ENCODE measurements at places on chromosomes 13 and 19.

DNA sequence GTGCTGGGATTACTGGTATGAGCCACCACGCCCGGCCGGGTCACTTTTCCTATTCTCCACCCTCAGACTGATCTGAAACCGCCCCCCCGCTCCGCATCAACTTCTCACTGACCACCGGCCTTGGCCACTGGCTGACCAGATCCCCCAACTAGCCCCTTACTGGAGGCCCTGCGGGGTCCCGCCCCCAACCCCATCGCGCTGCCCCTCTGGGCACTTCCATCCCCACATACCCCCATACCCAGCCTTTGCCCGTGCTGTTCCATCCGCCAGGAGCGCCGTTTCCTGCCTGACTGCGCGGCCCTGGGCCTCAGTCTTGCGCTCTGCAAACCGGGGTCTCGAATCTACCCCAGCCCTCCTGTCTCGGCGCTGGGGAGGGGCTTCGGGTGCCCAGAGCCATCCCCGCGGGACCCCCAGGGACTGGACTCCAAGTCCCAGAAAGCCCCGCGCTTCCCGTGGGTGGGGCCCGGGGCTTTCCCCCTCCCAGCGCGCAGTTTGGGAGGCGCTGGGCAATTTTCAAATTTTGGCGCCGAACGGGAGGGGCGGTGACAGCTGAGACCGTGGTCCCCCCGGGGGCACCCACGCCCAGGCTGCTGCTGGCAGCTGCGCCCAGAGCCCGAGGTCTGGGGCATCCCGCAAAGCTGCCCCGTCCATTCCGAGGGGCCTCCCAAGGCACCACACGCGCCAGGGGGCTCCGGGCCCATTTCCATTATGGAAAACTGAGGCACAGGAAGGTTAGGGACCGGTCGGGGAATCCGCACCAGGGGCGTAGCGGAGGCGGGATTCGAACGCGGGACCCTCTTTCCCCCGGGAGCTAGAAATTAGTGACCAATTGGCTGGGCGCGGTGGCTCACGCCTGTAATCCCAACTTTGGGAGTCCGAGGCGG is 5.2 kb upstream of the LMNB2 start:
- peak; percentile 33 for DNase-seq

GRCh38 chr13:113904411-113904810 is 40.5 kb upstream of the GAS6 start:
- DNase-seq, result no peak

- no peak for DNase-seq
Measured at GRCh38 chr13:31699650-31700049, 39.7 kb upstream of the RXFP2 start.

GRCh38 chr19:39430675-39431593 is 4.8 kb downstream of the RPS16 start:
- no peak for DNase-seq

GRCh38 chr13:38674208-38674607 is 12.7 kb upstream of the FREM2 start:
- DNase-seq, result no peak

DNA sequence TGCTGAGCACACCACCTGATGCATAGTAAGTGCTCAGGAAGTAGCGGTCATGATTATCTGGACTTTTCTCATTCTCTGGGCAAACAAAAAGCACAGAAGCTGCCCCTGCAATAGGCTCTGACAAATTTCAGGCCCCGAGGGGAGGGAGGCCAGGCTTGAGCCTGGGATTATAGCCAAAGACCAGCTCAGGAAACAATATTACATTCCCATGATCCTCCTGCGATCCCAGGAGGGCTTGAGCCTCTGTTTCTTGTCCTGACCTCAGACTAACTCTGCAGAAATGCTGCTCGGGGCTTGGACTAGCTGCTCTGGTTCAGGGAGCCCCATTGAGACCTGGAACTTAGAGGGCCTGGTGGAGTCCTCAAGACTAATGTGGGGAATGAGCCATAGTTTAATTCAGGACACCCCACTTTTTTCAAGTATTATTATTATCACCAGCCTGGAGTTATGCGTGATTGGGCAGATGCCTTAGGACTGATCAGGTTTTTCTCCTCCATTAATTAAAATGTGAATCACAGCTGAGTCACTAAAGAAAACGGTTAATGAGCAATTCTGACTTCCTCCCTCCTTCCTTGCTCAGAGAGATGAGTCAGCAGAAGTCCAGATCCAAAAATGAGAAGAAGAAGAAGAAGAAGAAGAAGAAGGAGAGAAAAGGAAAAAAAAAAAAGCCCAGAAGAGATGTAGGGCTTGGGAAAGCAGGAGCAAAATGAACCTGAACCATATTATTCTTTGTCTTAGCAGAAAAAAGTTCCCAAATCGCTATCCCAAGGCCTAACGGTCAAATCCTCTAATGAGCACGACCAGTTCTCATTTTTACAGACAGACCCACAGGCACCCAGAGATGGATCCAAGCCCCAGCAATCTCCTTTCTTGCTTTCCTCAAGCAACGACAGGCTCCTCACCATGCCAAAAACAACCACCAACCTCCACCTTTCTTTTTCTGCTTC is 107.2 kb downstream of the CACNA1A start:
- DNase-seq, result no peak

DNA sequence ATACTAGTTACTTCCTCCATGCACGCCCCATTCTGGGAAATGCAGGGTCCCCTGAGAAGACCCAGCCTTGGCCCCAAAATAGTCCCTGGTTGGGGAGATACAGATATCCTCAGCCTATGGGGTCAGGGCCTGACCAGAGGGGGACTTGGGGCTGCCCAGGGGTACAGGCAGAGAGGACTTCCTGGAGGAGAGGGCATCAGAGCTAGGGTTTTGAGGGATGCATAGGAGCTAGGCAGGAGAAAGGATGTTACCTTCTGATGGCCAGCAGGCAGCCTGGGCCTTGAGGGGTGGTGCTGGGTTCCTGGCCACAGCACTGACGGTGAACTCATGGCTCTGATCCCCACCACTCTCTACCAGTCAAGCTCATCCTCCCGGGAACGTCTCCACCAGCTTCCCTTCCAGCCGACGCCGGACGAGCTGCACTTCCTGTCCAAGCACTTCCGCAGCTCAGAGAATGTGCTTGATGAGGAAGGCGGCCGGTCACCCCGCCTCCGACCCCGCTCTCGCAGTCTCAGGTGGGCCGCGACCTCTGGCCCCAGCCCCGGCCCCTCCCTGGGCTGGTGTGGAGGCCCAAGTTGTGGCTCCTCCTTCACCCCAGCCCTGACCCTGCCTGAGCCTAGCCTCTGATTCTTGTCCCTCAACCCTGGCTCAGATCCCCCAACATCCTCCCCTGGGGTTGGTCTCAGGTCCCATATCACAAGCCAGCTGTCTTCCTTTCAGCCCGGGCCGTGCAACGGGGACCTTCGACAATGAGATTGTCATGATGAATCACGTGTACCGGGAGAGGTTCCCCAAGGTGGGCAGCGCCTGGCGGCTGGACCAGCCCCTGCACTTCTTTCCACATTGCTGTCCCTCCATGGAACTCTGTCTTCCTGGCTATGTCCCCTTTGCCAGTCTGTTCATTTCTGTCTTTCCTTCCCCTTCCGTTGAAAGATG is 25.6 kb downstream of the MAST3 start:
- DNase-seq, result no peak

DNA sequence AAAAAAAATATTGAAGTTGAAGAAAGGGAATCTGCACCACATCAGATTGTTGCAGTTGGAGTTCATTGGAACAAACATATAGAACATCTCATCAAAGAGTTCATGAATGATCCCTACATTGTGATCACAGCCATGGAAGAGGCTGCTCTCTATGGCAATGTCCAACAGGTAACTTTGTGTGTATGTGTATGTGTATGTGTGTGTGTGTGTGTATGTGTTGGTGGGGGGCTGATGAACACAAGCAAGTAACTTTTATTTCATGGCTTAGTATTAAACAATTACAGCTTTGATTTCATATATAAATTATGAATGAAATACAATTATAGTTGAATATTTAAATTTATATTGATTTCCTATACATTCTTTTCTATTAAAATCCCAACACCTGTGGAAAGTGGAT is 69.4 kb downstream of the SLC7A9 start:
- no peak for DNase-seq

DNA sequence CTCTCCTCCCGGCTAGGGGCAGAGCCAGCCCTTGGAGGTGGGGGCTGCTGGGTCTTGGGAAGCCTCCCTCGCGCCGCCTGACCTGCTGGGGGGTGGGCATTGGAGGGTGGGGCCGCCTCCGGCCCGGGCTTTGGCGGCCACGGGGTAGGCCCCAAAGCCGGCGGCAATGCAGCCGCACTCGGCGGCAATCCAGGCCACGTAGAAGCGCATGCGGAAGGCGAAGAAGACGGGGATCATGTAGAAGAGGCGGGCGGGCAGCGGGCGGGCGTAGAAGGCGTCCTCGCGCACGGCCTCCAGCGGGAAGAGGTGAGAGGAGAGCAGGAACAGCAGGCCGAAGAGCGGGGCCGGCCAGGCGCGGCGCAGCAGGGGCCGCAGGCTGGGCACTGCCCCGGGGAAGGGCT is 7.7 kb upstream of the TMC4 start:
- no peak for DNase-seq

GRCh38 chr19:10646456-10647159 is 7.5 kb upstream of the ILF3 start:
- no peak for DNase-seq

GRCh38 chr13:110413016-110413675 is 106.1 kb downstream of the COL4A2 start:
- DNase-seq, result no peak

GRCh38 chr13:98506728-98507230 is 70.1 kb downstream of the STK24 start:
- DNase-seq, result no peak

DNA sequence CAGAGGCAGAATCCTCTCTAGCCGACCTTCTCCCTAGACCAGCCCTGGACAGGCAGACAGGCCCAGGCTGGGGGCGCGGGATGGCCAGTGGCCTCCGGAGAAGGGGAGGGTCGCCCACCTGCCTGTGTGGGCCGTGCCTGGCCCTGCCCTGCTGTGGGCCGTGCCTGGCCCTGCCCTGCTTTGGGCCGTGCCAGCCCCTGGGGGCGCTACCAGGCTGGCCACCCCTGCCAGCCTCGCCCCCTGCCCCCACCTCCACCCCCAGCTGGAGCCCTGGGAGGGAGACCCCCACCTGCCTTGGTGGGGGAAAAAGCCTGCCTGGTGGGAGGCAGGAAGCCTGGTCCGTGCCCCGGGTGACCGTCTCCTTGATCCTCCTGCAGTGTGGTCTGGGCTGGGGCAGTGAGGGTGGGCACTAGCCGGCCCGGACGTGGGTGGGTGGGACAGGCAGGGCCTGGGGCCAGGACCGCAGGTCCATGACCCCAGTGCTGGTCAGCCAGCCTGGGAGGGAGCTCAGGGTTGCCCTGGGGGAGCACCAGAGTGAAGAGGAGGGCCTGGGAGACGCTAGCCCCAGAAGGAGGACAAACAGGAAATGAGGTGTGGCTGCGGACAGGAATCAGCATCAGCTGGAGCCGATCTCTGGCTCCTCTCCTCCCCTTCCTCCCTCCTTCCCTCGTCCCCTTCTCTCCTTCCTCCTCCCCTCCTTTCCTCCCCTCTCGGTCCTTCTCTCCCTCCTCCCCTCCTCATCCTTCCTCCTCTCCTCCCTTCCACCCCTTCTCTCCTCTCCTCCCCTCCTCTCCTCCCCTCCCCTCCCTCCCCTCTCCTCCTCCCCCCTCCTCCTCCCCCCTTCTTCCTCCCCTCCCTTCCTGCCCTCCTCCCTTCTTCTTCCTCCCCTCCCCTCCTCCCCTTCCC is 5.1 kb upstream of the MKNK2 start:
- peak; percentile 67 for DNase-seq

DNA sequence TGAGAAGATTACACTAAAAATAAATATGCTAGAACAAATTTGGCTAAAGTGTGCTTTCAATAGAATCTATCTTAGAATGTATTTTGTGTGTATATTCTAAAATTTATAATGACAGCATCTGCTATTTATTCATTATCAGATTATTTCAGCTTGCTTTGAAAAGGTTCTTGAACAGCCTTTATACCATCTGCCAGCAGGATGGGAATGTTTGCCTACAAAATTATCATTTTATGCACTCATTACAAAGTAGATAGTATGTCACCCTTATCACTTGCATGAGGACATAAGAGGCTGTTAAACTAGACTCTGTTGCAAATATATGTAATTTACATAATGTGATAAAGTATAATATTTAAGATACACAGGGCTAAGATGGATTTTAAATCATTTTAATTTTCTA is 1286.9 kb upstream of the PCDH20 start:
- DNase-seq, result no peak

- DNase-seq, result no peak
Measured at GRCh38 chr19:10011974-10012373, 1.3 kb upstream of the RDH8 start.

DNA sequence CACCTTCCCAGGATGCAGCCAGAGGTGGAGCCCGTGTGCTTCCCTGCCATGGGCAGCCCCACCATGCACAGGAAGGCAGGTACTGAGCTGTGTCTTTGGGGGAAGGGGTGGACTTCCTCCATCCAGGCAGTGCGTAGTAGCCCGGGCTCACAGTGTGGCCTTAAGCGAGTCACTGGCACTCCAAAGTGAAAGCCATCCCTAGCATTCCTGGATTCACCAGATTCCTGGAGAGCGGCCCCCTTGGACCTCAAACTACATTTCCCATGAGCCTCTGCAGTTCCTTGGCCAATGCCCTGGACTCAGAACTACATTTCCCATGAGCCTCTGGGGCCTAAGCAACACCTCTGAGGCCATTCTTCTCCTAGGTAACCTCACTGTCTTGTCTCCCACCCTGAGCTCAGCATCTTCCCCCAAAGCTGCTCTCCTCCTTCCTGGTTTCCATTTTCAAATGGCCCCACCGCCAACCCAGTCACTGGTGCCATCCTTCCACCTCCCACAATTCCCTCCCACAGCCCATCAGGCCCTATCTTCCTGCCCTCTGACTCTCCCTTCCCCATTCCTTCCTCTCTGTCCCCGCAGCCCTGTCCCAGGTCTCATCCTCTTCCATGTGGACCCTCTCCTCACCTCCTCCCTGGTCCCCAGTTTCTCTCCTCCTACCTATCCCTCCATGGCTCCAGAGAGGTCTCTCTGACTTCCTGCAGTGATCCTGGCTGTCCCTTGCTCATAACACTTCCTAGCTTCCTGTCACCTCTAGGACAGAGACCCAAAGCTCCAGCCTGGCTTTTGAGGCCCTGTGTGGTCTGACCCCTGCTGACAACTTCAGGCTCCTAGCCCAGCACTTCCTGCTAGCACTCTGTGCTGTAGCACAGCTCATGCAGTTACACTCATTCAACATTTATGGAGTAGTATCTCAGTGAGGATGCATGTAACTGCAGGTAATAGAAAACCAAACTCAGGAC is at the start of gene C19orf81:
TSS of gene C19orf81 (plus strand) at position 13 of the 959 bp plus-strand sequence. CDS start at position 13, 0 bp downstream.
- DNase-seq, result no peak

- DNase-seq, result no peak
Measured at GRCh38 chr13:39335721-39336120, 267.3 kb downstream of the LHFPL6 start.

GRCh38 chr19:53537521-53538377 is at the start of gene ZNF331:
TSS of gene ZNF331 (plus strand) at chr19:53538145. CDS start at chr19:53569377, 31,232 bp downstream.
- DNase-seq, result peak; percentile 93

DNA sequence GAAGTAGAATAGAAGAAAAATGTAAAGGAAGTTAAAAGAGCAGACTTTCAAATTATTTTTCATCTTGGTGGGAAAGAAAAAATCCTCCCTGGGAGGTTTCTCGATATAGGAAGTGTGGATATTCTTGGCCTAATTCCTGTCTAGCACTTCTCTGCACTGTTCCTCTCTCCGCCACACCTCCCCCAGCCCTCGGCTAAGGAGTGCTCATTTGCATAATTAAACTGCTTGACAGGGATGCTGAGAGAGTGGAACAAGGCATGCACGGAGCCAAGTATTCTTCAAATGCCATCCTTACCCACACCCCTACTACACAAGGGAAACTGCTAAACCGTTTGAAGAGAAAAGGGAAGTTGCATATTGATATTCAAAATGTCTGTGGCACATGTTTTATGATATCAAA is 511.0 kb upstream of the HTR2A start:
- DNase-seq, result no peak
